ENCODE measurements at places on chromosomes 12 and 14.

DNA sequence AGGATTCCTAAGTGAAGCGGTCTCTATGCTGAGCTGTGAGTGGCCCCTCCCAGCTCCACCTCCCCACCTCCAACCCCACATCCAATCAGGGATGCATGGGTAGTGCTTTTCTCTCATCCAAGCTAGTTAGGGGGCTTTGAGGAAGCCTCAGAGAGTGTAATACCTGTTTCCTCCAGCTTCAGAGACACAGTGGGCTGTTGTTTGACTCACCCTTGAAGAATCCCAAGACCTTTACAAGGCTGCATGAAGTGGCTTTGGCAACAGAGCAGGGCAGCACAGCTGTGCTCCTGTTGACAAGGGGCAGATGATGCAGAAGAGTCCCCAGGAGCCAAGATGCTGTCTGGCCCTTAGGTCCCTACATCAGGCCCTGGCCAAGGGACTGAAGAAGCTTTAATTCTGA lies 27.1 kb upstream of the CLMN start:
- DNase-seq, result no peak

DNA sequence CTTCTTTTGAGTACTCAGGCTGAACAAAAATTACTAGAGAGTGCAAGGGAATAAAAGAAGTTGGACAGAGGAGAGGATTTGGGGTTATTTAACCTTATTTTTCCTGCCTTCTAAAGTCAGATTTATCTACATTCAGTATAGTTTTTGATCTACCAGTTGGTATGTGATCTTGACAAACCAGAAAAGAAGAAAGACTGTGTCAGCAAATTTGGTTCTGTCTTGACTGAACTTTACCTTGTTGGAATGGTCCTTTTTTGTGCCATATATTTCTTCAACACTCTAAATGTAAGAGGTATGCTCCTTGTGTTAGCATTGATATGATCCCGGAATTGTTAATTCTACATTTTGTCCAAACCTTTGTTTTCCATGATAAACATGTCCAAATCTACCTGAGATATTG lies 47.7 kb upstream of the ADAMTS20 start:
- DNase-seq, result no peak

- no peak for DNase-seq
These were observed 7.9 kb upstream of the HCAR1 start for GRCh38 chr12:122738571-122738970.

- DNase-seq, result no peak
These were observed 66.3 kb upstream of the PLEKHG3 start for GRCh38 chr14:64637735-64638473.

- no peak for DNase-seq
These were observed 366 bp downstream of the LPCAT3 start for GRCh38 chr12:7017870-7018349.

GRCh38 chr14:56133547-56133946 lies 15.3 kb downstream of the PELI2 start:
- no peak for DNase-seq

- DNase-seq, result no peak
These were observed 58.7 kb downstream of the MVK start for GRCh38 chr12:109632342-109632741.

DNA sequence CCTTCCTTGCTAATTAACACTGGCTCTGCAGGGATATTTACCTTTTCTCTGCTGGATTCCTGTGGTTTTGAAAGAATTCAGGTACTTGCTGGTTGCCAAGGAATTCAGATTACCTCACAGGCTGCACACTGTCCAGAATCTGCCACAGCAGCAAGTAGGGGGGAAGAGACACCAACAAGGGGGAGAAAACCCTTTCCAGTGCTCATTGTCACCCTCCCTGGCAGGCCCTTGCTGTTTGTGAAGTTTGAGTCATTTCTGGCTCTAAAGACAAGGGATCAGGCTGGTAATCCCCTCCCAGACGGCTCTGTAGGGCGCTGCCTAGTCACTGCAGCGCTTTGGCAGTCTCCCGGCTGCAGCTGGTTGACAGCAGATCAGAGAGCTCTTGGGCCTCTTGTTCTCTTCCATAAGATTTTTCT lies 50.8 kb downstream of the TTLL5 start:
- peak; percentile 99 for DNase-seq

GRCh38 chr14:75547552-75548250 lies 25.4 kb downstream of the BATF start:
- no peak for DNase-seq

GRCh38 chr14:95886366-95887056 lies 9.9 kb downstream of the TUNAR start:
- DNase-seq, result no peak

DNA sequence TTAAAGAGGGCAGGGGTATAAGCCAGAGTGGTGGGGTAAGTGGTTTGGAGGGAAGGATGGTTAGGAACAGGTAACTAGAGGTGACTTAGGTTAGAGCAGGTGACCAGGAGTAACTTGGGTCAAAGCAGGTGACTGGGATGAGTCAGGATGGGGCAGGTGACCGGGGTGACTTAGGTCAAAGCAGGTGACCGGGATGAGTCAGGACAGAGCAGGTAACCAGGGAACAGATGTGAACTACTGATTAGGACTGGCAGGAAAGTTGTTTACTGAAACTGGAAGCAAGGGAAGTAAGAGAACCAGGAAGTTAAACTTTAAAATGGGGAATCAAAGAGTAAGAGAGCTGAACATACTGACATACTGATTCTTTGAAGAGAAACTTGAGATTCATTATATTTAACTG lies 57.4 kb downstream of the FSCB start:
- DNase-seq, result no peak

DNA sequence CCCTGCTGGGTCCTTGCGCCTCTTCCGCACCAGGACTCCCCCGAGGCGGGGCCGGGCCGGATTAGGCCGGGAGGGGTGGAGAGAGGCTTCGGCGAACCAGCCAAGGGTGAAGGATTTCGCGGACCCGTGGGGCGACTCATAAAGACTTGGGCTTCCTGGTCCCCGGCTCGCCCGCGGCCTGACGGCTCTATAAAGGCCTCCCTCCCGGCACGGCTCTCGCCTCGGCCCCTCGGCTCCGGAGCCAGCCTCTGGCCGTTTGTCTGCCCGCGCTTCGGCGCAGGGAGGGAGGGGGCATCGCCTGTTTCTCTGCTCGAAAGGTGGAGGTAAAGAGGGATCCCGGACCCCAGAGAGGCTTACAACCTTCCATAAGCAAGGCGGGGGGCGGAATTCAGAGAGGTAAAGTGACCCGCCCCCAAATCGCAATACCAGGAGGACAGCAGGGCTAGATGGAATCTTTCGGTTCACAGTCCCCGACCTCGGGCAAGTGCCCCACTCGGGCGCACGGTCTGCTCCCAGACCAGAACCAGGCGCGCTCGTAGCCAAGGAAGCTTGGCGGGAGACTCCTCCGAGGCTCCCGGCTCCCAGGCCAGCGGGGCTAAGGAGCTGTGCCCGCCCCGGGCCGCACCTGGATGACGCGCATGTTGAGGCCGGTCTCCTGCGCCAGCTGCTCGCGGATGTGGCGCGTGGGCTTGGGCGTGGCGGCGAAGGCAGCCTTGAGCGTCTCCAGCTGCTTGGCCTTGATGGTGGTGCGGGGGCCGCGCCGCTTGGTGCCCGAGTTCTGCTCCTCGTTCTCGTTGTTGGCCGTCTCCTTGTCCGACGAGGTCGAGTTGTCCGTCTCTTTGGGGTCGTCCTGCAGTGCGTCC lies 3.9 kb downstream of the LHX5 start:
- DNase-seq, result no peak

- DNase-seq, result no peak
These were observed 149.2 kb downstream of the C12orf75 start for GRCh38 chr12:105479710-105480109.

DNA sequence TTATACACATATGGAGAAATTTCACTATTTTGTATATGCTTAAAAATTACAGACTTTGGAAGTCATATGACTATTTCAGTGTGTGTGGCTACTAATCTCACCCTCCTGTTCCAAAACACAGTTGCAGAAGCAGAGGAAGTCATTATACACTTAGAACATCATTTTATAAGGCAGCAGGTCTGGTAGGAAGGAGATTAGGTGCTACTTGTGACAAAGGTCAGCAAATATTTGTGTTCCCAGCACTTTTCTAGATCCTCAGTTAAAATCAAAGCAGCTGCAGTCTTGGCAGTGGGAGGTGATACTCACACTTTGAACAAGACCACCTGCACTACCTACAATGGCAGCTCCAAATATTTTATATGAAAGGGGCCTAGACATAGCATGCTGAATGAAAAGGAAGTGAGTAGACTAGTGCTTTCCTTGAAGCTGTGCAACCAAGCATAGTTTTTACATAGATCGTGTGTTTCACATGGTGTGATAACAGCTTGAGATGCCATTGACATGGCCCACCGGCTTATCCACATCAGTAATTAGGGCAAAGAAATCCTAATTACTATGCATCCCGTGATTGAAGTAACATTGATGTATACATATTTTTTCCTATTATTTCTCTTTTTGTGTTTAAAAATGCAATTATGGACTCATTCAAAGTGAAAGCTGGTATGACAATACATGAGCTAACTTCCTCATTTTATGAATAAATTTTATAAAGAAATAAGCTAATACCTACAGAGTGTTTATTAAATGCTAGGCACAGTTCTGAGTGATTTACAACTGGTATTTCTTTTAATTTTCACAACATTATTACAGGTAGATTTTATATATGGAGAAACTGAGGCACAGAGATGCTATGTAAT lies 5.3 kb downstream of the GYS2 start:
- DNase-seq, result no peak

GRCh38 chr14:97411938-97412612 lies 614.9 kb downstream of the VRK1 start:
- DNase-seq, result no peak

DNA sequence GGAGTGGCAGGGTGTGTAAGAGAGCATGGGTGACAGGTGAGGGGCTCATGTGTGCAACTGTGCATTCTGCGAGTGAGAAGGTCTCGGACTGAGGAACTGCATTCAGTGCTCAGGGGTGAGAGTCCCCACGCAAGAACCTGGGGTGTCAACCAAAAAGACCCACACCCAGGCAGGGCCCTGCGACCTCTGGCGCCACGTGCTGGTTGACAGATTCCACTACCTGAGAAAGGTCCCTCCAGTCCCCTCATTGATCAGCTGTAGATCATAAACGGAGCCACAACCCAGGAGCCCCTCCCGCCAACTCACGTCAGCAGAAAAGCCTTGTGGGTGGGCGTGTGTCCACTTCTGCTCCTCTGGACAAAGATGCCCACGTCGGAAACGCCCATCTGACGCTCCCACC lies 98.7 kb downstream of the ASCL4 start:
- no peak for DNase-seq
